ENCODE measurements at places on chromosomes 11 and 22. TPM values are rescaled to one million over a fixed set of nuclear protein-coding genes. Genes with fewer than 3 reads are reported as not detected.

Gene MYEOV
- 0.22 TPM for total RNA-seq

Gene KDM4D
- 3.6 TPM for total RNA-seq

Gene MED17
- 77.4 TPM for total RNA-seq

Gene HBG1
- total RNA-seq = not detected

Gene IZUMO1R
- not detected for total RNA-seq

Gene TMEM9B
- total RNA-seq = 40.0 TPM

All from Karpas-422 (cell line).